ENCODE measurements at places on chromosomes 1 and 21. TPM values are rescaled to one million over a fixed set of nuclear protein-coding genes. Genes with fewer than 3 reads are reported as not detected.

GRCh38 chr1:49104575-49104974, 327.9 kb upstream of the BEND5 start:
- no peak for DNase-seq

CFAP141 gene
- total RNA-seq = not detected

DNA sequence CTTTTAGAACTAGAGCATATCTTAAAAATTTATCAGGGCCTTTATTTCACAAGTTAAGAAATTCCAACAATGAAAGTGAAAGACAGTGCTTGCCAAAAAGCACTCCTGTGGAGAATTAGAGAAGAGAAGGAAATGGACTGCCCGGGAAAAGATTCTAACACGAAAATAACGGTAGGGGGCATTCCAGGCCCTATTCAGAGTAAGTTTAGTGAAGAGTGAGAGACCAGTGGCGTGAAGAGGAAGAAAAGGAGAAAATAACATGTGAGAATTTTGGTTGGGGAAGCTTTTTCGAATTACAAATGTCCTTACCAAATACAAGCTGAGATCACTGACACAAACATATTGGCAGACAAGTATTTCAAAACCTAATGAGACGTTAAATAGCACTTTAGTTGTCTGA, 38.4 kb upstream of the RBM34 start:
- DNase-seq = no peak

- DNase-seq = no peak
Measured at GRCh38 chr1:240084337-240084736, 7.3 kb upstream of the FMN2 start.

HPCAL4 gene
- not detected for total RNA-seq

DNA sequence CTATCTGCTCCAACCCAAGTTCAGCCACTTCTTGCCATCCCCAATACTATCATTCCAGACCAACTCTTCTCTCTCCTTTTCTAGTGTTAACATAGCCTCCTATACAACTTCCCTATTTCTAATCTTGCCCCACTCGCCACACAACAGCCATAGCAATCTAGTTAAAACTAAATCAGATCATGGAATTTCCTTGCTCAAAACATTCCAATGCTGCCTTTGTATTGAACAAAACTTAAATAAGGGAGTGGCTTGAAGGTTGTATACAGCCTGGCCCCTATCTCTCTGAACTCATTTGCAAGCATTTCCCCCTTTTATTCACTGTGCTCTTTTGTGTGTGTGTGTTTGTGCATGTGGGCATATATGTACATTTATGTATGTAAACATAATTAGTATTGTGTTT, 118.1 kb upstream of the SGIP1 start:
- DNase-seq = no peak

- no peak for DNase-seq
Measured at GRCh38 chr1:113917400-113918082, 11.6 kb upstream of the HIPK1 start.

GRCh38 chr1:112529301-112529700, 20.5 kb downstream of the WNT2B start:
- no peak for DNase-seq

All from lower leg skin (tissue), 4 donors.